ENCODE measurements at places on chromosomes 11 and 22.

DNA sequence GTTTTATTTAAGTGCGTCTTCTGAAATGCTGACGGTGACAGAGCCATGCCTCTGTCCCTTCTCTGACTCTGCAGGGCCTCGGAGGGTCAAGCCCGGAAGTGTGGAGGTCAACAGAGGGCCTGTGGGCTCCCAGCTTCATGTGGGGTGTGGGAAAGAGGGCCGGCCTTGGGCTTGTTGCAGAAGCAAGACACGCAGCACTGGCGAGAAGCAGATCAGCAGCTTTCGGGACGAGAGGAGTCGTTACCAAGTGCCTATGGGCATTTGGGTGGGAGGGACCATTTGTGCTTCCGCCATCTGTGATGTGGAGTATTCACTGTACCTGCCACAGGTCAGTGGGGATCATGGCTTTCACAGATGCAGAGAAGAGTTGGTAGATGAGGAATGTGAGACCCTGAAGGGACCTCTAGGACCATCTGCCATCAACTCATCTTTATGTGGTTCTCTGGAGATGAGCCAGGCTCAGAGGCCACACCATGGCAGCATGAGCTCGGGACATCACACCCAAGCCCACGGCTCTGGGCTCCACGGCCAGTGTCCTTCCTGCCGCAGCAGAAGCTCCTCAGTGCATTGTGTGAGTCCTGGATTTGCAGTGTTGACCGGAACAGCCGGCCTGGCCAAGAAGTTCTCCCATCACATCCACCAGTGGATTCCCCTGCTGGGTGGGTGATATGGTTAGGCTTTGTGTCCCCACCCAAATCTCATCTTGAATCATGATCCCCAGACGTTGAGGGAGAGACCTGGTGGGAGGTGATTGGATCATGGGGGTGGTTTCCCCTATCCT, 590.7 kb downstream of the TBC1D22A start:
- DNase-seq: no peak

DNA sequence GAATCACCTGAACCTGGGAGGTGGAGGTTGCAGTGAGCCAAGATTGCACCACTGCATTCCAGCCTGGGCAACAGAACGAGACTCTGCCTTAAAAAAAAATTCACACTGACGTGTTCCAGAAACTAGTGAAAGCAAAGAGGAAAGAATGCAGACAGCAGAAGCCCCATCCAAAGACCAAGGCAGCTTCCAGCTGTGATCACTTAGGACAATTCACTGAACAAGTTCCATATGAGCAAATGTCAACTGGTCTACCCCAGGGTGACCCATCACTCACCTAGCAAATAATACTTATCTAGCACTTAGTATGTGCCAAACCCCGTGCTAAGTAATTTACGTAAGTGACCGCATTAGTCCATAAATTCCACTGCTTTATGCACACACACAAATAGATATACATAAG, 138.9 kb downstream of the LARGE1 start:
- DNase-seq: no peak

- DNase-seq: peak; percentile 15
These were observed 14.5 kb downstream of the EMSY start for GRCh38 chr11:76459299-76459698.

- DNase-seq: no peak
These were observed 26.9 kb downstream of the RASD2 start for GRCh38 chr22:35567351-35568141.

DNA sequence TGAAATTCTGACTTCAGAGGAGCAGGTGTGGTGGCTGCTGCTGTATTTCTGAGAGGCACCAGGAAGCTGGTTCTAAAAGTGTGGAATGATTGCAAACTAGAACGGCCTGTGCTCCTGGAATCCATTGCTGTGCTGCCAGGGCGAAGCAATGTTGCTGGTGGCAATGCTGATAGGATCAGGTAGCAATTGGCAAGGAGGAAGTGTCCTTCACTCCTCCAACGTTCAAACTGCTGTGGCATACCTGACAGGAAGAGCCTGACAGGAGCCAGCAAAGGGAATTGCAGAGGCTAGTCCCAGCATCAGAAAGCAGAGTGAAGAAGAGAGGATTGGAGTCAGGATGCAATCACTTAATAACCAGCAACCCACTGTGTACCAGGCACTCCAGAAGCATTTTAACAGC, 118.2 kb downstream of the FAR1 start:
- DNase-seq: no peak

DNA sequence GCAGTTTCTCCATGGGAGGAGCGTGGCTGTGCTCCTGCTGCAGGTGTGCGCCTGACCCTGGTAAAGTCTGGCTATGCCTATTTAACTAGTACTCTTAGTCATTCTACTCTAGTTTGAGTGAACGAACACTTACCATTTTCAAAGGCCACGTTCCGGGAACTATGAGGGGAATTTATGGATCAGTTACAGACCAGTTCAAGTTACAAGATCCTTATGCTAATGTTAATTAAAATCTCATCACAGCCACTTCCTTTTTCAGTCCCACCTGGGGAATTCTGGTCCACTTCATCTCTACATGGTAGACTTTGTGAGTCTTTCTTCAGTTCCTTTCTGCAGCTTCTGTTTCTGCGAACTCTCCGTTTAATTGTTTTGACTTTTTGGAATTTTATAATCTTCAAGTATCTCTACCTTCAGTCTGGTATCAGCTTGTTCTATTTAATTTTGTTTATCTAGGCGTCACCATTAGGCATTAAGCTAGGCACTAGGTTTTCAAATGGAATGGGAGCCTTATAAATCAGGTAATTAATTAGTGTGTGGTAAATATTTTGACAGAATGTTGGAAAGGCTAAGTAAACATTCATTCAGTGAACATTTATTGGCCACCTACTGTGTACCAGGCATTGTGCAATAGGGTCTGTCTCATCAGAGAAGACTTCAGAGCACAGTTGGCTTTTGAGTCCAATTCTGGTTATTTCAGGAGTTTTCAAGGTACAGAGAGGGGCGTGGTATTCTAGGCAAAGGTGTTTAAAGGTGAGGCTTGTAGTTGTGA, 78.9 kb downstream of the GRK3 start:
- DNase-seq: no peak

DNA sequence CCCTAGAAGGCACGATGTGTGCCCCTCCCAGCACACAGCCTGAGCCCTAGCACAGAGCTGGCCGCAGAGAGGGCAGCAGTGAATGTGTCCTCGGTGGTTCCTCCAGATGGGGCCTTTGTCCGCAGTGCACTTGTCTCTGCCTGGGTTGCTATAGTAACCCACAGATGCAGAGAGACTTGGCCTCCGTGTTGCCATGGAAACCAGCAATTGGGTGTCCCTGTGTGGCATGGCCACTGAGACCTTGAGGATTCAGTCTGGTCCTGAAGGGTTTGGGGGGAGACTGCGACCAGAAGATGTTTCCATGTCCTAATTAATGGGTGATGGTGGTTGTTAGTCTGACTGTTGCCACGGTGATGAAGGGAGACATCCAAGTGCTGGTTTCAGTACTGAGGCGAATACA, 42.6 kb upstream of the TUB start:
- no peak for DNase-seq
